ENCODE measurements at places on chromosomes 16 and 17.

GRCh38 chr16:78906135-78906534 lies 694.4 kb downstream of the MAF start:
- DNase-seq: no peak

DNA sequence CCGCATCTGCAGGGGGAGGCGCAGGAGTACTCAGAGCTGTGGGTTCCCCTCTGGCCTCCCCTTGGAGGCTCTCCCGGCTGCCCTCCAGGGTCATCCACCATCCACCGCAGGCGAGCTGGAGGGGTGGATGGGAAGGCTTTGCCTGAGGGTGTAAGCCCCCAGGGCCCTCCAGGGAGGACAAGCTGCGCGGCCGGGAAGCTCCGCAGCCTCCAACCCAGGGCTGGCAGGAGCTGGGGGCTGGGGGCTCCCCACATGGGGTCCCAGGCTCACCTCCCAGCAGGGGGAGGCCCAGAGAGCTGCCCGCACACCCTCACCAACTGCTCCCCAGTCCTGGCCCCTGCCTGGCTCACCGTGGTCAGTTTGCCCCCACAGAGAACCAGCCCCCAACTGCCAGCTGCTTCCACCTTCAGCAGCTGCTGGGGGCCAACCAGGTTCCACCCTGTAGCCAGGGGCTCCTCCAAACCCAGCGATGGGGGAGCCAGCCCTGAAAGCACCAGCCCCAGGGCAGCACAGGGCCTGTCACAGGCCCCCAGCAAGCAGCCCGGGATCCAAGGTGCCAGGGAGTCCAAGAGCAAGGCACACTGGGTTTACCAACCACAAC lies 19.8 kb upstream of the CHMP6 start:
- no peak for DNase-seq

- DNase-seq: peak; percentile 46
Observed at GRCh38 chr17:7479213-7480088, at the start of gene ZBTB4. ZBTB4 (minus strand) TSS chr17:7479631; CDS start chr17:7466801, 12,830 bp downstream.

DNA sequence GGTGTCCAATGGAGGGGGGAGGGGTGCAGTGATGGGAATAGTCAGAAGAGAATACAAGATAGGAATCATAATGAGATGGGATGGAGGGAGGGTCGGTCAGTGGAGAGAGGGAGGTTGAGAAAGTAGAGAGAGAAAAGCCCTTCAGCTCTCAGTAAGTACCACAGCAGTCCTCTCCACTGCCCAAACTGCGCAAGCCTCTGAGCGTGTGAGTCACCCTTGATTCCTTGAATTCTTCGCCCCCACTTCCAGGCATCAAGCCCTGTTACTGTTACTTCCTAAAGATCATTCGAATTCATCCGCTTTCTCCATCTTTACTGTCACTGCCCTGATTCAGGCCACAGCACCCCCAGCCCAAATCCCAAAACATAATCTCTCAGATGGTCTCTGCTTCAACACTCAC lies 2.5 kb downstream of the GUCY2D start:
- DNase-seq: no peak

DNA sequence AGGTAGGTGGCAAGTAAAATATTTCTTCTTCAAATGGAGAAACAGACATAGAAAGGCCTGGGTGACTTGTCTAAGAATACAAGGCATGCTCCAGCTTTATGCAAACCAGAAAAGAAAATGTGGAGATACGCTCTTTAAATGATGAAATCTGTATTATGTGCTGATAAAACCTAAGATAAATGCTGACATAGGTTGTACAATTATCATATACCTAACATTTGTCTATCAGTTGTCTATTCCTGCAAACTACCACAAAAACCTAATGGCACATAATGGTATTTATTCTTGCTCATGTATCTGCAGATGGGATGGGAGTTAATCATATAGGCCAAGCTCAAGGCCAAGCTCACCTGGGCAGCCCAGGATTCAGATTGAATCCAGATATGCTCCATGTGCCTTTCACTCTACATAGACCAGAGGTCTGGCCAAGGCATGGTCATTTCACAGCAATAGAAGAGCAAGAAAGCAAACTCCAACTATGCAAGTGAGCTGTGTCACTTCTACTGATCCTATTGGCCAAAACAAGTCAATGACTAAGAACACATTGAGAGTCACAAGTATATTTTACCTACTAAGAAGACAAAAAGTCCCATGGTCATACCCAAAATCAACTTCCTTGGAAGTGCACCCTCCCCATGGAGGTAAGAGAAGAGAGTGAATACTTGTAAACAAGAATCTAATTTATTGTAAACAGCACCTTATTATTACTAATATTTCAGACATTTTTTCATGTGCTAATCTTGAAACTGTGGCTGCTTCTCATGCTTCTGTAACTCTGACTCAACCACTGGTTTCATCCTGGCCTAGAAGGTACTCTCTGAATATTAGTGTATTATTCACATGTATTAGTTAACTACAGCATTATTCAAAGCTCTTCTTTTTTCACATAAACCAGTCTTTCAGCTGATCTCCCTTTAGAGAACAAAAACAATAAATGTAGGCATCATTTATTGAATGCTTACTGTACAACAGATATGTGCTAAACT lies 270.7 kb upstream of the SOX9 start:
- DNase-seq: no peak

GRCh38 chr17:80604670-80605010 lies 60.0 kb downstream of the RPTOR start:
- no peak for DNase-seq

DNA sequence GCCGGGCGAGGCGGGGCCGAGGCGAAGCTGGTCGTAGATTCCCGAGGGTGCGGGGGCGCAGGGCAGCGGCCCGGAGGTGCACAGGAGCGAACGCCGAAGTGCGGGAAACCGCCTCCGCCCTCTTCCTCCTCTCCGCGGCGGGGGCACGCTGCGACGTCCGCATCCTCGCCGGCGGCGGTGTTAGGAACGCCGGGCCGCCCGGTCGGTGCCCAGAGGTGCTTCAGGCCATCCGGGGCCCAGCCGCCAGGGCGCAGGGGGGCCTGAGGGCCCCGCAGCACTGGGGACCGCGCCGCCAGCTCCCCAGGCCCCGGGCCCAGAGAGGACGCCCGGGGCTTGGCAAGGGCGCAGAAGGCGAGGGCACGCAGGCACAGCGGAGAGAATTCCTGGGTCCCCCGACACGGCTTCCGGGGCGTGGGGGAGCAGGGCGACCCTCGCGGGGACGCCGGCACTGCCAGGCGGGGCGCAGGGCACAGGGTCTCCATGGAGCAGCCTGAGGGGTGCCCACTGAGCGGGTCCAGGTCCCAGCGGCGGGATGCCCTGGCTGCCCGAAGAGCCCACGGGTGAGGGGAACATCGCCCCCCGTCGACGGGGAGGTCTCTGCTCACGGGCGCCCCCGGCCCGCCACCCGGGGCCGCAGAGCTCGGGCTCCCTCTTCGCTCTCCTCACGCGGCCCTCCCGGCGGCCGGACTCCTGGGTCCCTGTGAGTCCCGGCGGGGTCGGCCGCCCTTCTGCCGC lies 576 bp downstream of the EPOP start:
- peak; percentile 27 for DNase-seq

GRCh38 chr16:53974484-53975080 lies 270.6 kb downstream of the FTO start:
- DNase-seq: no peak

- DNase-seq: no peak
Observed at GRCh38 chr16:55364811-55365210, 40.8 kb downstream of the IRX6 start.

- no peak for DNase-seq
Observed at GRCh38 chr16:27414788-27415431, 12.9 kb downstream of the IL21R start.

GRCh38 chr17:74493331-74493833 lies 26.9 kb downstream of the CD300A start:
- peak; percentile 36 for DNase-seq

GRCh38 chr17:71922439-71922838 lies 198.4 kb upstream of the SOX9 start:
- no peak for DNase-seq

GRCh38 chr16:12260119-12260646 lies 283.6 kb downstream of the SNX29 start:
- no peak for DNase-seq

GRCh38 chr16:66906916-66907836 lies 11.5 kb downstream of the CDH16 start:
- no peak for DNase-seq

GRCh38 chr16:89525146-89525913 lies 17.1 kb downstream of the SPG7 start:
- DNase-seq: no peak

DNA sequence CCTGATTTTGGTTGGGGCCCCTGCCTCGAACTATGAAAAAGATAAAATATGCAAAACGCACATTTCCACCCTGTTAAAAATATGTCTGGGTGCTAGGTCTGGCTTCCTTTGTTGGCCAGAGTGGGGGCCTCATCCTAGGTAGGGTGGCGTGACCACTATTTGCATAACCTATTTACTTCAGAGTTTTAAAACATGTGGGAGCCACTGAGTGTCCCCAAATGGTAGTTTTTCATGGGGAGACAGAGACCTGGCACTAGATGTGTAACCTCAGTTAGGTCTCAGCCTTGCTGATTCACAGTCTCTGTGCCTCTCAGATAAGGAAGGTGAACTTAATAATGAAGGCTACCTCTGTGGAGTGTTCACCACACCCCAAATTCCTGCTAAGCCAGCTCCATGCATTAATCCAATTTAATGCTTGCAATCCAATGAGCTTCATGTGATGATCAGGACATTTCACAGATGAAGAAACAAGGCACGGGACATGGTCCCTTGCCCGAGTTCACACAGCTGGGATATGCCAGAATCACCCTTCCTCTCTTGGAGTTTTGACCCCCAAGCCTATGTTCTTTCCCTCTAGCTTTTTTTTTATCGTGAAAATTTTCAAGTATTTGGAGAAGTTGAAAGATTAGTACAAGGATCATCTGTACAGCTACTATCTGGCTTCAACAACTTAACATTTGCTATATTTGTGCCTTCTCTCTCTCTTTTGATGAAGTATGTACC lies 103.4 kb downstream of the IRF8 start:
- no peak for DNase-seq

DNA sequence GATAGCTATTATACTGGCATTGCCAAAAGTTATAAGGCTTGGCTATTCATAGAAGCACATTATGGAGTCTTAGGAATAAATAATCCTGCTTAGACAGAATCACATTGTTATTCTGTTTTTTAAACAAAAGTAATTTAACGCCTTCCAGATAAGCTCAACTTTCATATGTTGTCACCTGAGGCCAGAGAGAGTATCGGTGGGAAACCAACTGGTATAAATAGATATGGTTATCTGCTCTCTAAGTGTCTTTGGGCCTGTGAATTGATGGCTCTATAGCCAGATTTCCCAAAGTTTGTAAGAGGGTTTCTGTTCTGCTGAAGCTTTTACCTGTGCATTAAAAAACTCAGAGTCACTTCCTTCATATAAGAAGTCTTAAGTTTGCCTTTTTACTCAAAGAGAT lies 1449.4 kb downstream of the CDH11 start:
- no peak for DNase-seq

DNA sequence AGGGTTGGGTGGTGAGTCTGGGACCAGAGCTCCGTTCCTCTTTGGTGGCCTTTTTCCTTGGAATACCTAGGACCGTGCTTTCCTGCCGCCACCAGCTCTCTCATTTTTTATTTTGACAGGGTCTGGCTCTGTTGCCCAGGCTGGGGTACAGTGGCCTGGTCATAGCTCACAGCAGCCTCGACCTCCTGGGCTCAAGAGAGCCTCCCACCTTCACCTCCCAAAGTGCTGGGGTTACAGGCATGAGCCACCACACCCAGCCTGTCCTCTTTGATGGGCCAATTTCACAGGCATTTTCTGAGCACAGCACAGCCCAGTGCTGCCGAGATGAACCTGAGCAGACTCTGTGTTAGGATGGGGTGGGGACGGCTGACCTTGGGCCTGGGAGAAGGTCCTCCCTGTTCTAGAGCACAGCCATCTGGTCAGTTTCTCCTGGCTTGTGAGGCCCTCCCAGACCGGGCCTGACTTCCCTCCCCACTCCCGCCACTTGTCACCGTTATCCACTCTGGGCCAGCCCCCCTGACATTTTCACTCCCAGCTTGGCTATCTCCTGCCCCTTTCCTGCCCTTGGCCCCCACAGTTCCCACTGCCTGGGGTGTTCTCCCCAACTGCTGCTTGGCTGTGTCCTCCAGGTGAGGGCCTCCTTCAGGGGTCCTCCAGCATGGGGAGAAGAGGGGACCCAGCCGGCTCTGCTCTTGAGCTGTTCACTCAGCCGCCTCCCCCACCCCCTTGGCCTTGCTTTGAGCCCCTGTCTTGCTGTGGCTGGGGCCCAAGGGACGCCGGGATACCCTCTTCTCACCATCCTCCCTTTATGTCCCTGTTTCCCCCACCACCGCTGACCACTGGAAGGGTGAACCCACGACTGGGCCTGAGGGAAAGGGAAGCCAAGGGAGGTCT lies 5.0 kb downstream of the ADCY7 start:
- no peak for DNase-seq

DNA sequence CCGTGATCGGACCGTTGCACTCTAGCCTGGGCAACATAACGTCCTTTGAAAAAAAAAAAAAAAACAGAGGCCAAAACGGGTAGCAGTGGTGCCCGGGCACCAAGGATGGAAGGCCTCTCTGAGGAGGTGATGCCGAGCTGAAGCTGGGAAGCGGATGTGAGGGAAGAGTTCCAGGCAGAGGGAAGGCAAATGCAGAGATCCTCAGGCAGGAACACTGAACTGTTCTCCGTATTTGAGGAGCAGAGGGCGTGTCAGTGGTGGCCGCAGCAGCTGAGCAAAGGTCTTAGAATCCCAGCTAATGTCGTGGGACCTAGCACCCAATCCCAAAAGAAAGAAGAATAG lies 656 bp upstream of the KCTD13 start:
- DNase-seq: no peak

- no peak for DNase-seq
Observed at GRCh38 chr17:66830451-66830850, 4.5 kb upstream of the CACNG5 start.

DNA sequence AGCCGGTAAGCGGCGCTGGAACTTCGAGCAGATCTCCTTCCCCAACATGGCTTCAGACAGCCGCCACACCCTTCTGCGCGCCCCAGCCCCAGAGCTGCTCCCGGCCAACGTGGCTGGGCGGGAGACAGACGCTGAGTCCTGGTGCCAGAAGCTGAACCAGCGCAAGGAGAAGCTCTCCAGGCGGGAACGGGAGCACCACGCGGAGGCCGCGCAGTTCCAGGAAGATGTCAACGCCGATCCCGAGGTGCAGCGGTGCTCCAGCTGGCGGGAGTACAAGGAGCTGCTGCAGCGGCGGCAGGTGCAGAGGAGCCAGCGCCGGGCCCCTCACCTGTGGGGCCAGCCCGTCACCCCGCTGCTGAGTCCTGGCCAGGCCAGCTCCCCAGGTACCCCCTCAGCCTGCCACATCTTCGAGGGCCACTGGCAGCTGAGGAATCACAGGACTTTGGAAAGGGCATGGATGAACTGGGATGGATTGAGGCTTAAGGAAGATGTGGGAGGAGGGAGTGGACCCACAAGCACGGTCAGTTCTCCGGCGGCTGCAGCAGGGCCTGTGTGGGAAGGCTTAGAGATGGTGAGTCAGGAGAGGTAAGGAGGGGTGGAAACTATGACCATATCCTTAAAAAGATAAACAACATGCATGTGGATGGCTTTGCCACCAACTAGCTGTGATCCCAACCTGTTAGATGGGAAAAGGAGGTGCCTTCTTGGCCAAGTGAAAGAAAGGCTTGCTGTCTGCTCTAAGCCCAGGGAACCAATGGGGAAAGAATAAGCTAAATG lies 3.4 kb upstream of the LLGL2 start:
- no peak for DNase-seq

GRCh38 chr17:69103557-69104233 lies 38.0 kb downstream of the ABCA6 start:
- no peak for DNase-seq
